ENCODE measurements at places on chromosomes 7 and 10.

- DNase-seq = no peak
Observed at GRCh38 chr10:61304746-61305145, 148.4 kb downstream of the TMEM26 start.

DNA sequence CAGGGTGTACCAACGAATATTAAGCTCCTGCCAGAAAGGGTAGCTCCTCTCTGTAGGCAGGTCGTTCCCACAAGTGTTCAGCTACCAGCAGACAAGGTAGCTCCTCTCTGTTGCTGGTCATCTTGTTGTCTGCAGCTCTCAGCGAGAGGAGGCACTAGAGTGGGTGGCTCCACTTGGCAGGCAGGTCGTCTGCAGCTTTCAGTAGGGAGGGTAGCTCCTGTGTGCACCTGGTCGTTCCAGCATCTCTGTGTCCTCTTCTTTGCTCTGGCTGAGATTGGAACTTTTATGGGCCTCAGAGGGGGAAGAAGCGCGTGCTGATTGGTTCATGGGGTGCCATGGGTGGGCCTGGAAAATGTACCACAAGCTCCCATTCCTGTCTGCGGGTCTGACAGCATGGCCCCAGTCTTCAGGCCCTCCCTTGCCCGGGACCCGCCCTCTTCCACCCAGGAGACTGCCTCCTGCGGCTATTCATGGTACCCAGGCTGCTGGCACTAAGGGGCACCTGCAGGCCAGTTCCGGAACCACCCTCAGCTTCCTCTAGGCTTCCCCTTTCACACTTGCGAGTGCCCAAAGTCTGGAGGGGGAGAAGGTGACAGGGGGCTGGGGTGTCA lies 63.9 kb upstream of the CACNA2D1 start:
- DNase-seq = no peak

- no peak for DNase-seq
Observed at GRCh38 chr7:88262562-88262961, 42.7 kb upstream of the SRI start.

DNA sequence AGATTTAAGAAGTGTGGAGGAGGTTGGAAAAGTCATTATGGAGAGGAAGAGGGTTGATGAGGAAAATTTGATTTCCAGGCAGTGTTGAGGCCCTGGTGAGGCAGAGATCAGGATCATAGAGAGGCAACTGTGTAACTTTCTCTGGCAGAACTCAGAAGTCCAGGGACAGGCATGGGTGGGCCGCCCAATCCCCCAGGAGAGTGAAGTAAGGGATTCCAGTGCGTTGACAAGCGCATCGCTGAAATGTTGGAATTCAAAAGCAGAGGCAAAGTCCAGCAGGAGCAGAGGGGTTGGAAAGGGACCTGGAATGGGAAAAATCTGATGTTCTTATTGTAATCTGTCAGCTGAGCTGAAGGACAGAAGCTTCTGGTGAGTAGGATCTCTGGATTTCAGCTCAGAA lies 207.3 kb downstream of the FAM107B start:
- DNase-seq = no peak

DNA sequence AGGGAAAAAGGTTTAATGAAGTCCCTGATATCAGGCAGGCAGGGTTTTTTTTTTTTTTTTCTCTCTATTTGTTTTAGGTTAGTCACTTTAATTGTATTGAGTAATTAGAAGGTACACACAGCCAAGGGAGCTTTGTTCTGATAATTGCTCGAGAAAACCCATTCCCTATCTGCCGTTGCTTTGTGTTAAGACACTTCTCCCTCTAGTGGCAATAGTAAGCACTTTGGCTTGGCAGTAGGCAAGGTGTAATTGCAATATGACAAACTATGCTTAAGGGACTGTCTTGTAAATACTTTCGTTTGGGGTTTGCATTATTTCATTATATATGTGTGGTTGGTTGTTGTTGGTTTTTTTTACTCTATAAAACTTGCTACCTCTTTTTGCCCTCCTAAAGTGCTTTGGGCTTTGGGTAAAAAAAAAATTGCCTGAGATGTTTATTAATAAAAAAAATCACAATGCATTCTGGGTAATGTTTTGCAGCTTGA lies 113.4 kb downstream of the BTRC start:
- peak; percentile 76 for DNase-seq

DNA sequence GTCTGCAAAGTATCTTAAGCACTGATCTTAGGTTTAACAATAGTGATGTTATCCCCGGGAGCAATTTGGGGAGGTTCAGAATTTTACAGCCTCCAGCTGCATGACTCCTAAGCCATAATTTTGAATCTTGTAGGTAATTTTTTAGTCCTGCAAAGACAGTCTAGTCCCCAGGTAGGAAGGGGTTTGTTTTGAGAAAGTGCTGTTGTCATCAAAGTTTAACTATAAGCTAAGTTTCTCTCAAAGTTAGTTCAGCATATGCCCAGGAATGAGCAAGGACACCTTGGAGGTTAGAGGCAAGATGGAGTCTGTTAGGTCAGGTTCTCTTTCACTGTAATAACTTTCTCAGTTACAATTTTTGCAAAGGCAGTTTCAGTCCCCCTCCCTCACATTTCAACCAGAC lies 79.0 kb upstream of the LRGUK start:
- DNase-seq = no peak

GRCh38 chr10:47287365-47287802 lies 12.6 kb upstream of the GDF10 start:
- no peak for DNase-seq

- DNase-seq = no peak
Observed at GRCh38 chr7:34242391-34242790, 337.1 kb downstream of the BMPER start.

GRCh38 chr10:70494536-70494935 lies 16.0 kb downstream of the PALD1 start:
- peak; percentile 78 for DNase-seq

DNA sequence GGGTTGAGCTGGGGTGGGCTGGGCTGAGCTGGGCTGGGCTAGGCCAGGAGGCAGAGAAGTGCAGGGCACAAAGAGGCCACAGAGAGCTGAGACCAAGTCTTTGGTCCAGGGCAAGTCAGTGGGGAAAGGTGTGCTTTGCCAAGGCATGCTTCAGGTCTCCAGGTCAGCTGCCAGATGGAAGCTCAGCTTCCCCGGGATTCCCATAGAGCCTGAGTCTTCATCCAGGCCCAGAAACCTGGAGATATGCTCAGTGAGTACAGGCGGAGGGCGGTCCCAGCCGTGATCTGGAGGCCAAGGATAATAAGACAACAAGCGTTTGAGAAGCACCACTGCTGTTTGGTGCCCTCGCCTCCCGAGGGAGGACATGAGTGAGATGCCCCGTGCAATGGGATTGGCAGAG lies 4.7 kb upstream of the CALN1 start:
- no peak for DNase-seq

DNA sequence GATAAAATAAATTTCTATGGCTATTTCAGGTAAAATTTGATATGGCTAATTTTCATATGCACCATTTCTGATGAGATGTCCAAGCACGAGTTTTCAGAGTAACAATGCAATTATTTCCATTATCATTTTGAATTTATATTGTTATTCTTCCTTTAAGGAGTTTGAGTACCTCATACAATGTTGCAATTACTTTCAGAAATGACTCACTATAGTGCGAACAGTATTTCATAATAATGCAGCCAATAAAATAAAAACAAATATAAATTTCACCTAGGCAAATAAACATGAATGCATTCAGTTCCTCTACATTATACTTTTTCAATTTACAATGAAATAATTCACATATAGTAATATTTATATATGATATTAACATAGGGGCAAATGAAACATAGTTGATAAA lies 78.8 kb upstream of the LRRN3 start:
- DNase-seq = no peak

GRCh38 chr10:100998991-100999741 lies 442 bp upstream of the LZTS2 start:
- peak; percentile 82 for DNase-seq

GRCh38 chr10:71302874-71303568 lies 16.0 kb upstream of the SLC29A3 start:
- peak; percentile 64 for DNase-seq
